Foreskin fibroblast (primary cell): ENCODE measurements at places on chromosomes 6 and 20.

DNA sequence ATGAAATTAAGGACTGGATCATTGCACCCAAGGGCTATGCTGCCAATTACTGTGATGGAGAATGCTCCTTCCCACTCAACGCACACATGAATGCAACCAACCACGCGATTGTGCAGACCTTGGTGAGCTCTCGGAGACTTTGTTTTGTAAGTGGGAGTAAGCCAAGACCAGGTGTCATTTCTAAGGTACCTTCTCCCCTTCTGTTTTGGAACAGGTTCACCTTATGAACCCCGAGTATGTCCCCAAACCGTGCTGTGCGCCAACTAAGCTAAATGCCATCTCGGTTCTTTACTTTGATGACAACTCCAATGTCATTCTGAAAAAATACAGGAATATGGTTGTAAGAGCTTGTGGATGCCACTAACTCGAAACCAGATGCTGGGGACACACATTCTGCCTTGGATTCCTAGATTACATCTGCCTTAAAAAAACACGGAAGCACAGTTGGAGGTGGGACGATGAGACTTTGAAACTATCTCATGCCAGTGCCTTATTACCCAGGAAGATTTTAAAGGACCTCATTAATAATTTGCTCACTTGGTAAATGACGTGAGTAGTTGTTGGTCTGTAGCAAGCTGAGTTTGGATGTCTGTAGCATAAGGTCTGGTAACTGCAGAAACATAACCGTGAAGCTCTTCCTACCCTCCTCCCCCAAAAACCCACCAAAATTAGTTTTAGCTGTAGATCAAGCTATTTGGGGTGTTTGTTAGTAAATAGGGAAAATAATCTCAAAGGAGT is 30.4 kb downstream of the TXNDC5 start:
- no peak for DNase-seq

DNA sequence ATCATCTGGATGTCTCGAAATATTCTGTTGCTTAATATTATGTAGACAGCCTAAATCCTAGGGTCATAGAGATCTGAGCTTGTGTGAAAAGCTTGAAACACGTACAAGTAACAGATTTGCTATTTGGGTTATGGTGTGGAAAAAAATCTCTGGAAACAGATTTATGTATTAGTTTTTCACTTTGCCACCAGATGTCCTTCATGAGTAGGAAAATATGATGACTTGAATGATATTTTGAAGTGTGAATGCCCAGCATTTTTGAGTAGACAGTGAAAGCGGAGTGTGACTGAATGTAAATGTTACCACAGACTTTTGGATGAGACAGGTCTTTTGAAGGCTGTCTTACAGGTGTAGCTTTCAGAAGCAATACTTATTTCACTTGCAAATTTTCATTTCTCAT is 4.2 kb upstream of the BMP6 start:
- DNase-seq: no peak

GRCh38 chr6:32973144-32974015 is 5.0 kb downstream of the BRD2 start:
- peak; percentile 57 for DNase-seq

DNA sequence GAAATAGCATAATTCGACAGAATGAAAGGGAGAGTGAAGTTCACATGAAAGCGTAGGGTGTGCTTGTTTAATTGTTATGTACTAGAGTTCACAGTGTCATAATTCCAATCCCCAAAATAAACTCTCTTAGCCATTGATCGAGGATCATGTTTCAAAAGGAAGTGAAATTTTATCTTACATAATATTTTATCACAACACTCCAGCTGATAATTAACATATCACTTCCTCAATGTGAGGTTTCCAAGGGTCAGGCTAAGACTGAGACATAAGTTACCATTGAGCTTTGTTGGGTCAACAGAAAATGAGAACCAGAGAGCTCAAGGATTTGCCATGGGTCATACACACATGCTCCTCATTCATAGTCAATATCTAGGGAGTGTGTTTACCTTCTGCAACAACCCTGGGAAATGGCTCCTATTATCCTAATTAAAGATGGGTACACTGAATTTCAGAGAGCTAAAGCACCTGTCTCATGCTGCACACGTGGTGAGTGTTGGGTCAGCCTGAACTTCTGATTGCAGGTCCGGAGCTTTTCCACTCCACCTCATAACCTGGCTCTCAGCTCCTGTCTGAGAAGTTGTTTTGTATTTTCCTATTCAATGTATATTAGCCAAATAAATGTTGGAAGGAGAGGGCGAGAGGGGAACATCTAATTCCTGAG is 3.0 kb downstream of the GSTA2 start:
- DNase-seq: no peak

GRCh38 chr6:168536665-168537539 is 95.9 kb downstream of the SMOC2 start:
- DNase-seq: no peak

GRCh38 chr6:158476389-158476788 is 83.5 kb upstream of the TMEM181 start:
- DNase-seq: no peak

GRCh38 chr20:31871618-31871954 is 1.2 kb downstream of the TTLL9 start:
- no peak for DNase-seq

- no peak for DNase-seq
These were observed 115.2 kb downstream of the PRND start for GRCh38 chr20:4836935-4837334.

DNA sequence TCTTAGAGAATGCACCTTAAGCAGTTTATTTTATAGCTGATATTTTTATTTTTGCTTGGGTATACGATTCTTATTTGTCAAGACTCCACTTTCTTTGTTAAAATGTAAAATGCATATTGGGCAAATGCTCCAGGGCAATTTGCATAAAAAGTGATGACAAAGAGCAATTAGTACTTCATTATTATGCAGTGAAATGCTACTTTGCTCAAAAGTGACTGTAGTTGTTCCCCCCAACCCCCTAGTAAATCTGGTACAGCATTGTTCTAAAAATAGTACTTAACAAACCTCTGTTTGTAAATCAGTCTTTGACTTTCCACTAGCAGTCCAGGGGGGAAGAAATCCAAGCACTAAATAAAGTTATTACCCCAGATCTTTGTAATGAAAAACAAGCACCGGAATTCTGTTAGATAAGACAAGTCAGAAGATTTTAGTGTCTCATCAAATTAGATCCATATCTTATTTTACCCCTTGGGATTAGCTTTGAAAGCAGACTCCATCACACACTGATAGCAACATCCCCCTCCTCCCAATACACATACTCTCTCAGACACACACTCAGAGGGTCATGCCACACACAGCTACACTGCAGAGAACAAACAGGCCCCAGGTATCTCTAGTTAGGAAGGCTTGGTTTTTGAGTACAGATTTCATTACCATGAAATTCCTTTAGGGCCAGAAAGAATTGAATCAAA is 32.9 kb upstream of the BACH2 start:
- DNase-seq: no peak
